ENCODE measurements at places on chromosomes 1 and 21.

DNA sequence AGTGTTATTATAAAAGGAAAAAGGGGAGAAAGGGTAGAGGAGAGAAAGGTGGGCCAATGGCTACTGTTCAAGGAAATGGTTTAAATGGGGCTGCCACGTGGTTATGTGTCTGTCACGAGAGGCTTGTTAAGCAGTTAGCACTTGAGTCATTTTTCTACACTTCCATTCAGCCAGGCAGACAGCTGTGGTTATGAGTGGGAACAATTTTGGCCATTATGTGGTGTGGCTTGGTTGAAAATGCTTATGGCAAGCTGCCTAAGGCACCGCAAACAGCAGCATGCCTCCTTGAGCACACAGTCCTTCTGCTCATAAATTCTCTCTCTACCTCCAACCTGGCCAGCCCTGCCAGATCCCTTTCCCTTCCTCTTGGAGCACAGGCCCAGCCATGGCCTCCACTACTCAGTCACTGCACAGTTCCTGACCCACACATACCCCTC lies 3.2 kb upstream of the SRM start:
- peak; percentile 11 for DNase-seq

- DNase-seq, result no peak
Observed at GRCh38 chr1:19756480-19756879, 43.2 kb downstream of the TMCO4 start.

DNA sequence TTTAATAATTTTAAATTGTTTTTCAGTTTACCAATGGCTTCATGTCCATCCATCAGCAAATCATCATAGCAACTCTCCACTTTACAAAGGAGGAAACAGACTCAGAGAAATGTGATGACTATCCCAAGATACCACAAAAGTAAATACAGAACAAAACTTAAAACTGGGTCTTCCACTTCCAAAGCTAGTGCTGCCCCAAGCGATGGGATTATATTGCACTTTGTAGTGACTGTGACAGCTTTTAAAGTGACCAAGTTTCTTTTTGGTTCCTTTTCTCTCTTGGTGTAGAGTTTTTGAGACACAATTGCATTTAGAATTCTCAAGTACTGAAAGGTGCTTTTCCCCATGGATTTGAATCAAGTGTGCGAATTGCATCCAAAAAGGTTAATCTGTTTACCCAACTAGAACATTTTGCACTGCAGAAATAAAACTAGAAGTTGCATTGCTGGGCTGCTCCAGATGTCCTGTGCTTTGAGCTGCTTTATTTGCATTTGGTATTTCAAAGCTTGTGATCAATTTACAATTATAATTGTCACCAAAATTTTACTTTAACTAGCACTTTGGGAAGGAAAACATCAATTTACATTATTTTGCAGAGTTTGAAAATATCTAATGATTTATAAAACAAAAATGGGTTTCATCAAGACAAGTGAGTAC lies 320.2 kb downstream of the PDE4B start:
- no peak for DNase-seq

- peak; percentile 46 for DNase-seq
Observed at GRCh38 chr1:37047542-37047941, 13.2 kb upstream of the GRIK3 start.

GRCh38 chr1:77664939-77665516 lies 17.4 kb downstream of the ZZZ3 start:
- DNase-seq, result no peak

- peak; percentile 16 for DNase-seq
Observed at GRCh38 chr1:40915581-40915980, 53.4 kb upstream of the CITED4 start.

GRCh38 chr1:85479491-85479890 lies 14.5 kb upstream of the DDAH1 start:
- DNase-seq, result no peak

DNA sequence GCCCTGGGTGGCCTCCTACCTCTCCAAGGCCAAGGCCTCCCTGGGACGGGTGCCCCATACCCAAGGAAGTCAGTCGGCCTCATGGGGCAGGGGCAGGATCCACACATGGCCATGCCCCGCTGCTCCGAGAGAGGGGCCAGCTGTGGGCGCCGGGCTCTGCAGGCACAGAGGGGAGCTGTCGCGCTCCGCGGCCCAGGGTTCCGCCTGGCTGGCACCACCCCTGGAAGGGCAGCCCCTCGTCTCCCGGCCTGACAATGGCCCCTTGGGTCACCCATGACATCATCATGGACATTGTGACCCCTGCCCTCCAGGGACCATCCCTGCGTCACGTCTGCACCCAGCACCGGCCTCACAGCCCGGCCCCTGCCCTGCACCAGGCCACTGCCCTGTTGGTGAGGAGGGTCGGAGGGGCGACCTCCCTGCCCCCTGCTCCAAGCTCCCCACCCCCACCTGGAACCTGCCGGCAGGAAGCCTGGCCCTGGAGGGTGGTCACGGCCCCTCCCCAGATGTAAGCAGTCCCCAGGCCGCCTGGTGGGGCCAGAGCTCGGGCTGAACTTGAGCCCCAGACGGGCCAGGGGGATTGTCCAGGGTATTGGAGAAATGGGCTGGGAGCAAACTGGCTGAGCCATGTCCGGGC lies 5.8 kb downstream of the TTLL10 start:
- DNase-seq, result no peak

DNA sequence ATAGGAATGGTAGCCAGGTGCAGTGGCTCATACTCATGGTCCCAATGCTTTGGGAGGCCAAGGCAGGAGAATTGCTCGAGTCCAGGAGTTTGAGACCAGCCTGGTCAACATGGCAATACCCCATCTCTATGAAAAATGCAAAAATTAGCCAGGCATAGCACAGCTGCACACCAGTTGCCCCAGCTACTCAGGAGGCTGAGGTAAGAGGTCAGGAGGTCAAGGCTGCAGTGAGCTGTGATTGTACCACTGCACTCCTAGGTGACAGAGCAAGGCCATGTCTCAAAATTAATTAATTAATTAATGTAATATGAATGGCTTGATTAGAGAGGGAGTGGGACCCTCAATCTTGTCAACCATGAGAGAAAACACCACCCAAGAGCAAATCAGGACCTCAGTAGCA lies 198.7 kb upstream of the DUSP10 start:
- no peak for DNase-seq

DNA sequence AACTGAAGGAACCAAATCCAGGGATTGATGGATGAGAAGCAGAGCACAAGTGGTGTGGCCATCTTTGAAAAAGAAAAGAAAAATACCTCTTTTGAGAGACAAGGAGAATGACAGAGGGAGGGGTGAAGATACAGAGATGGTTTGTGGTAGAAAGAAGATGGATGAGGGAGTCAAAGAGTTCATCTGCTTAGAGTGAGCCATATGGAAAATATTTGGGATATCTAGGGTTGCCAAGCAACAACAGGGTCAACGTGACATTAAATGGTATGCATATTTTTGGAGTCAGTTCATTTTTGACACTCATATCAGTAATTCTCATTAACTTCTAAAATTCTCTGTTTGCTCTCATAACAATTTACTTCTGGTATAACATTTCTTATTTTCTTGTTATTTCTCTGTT lies 50.7 kb downstream of the MACF1 start:
- no peak for DNase-seq

DNA sequence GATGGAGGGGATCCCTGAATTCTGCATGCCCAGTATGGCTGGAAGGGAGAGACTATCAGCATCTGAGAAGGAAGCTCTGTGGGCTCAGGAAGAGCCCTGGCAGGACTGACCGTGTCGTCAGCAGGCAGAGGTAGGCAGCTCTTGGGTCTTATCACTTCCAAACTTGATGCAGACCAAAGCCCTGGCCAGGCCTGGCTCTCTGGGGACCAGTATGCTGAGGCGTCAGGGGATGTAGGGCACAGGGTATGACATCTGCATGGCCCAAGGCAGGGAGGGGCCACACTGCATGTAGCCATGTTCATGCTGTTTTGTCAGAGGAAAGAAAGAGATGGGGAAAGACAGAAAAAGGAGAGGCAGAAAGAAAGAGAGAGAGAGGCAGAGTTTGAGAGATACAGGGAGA lies 6.3 kb downstream of the FGR start:
- no peak for DNase-seq

DNA sequence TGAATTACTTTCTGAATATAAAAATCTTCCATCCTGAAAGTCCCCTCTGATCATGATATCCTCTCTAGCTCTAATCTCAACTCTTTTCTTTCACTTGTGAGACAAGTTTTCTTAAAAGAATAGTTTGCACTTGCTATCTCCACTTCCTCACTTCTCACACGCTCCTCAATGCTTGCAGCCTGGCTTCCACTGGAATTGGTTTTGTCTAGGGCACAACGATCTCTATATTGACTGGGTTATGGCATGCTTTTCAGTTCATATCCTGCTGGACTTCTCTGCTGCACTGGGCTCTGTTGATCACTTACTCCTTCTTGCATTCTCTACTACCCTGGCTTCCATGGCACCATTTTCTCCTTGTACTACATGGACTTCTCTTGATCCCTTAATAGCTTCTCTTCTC lies 474 bp downstream of the FCRLA start:
- no peak for DNase-seq

GRCh38 chr1:151935154-151935553 lies 25.8 kb upstream of the THEM4 start:
- no peak for DNase-seq

- no peak for DNase-seq
Observed at GRCh38 chr1:154807048-154807591, 63.0 kb downstream of the KCNN3 start.

- DNase-seq, result no peak
Observed at GRCh38 chr1:77068013-77068412, 151.2 kb downstream of the PIGK start.

- DNase-seq, result no peak
Observed at GRCh38 chr21:34869545-34869944, 179.6 kb downstream of the RUNX1 start.

- no peak for DNase-seq
Observed at GRCh38 chr21:22585558-22585957, 1587.3 kb downstream of the NCAM2 start.

DNA sequence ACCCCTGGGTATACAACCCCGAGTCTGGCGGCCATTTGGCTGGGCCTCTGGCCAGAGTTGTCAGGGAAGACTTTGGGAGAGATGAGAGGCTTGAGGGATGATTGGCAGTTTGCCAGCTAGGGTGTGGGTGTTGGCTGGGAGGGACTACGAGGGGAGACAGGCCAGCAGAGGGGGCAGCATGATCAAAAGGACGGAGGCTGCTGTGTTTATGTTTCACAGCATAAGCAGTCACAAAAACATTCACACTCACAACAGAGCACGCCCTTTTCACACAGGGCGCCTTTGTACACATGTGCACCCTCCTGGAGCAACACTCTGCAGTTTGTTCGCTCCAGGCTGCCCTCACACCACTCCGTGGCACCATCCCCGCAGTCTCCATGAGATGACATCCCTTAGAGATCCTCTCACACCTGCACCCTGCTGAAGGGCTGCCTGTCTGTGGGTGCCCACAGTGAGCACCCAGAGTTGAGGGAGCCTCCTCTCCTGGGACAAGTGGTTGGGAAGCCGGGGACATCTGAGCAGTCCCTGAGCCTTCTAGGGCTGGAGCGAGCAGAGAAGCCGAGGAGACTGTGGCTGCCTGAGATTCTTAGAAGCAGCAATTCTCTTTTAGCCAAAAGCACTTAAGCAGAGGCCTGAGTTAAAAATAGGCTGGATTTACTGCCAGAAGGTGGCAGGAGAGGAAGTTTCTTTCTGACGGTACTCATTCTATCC lies 15.4 kb downstream of the EFNA3 start:
- peak; percentile 77 for DNase-seq

DNA sequence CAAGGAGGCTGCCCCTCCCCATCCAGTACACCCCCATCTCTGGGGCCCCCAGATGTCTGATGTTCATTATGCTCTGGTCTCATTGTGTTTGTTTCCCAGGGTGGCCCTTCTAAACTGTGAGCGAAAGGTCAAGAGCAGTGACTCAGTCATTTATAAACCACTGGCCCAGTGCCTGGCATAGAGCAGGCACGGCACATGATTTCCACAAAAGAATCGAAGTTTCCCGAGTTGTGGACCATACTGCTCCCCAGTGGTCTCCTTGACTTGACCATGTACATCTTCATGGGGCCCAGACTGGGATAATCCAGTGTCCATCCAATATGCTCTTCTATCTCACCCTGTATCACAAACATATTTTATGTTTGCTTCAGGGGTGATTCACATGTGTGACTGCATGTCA lies 153.3 kb downstream of the NR5A2 start:
- DNase-seq, result no peak

DNA sequence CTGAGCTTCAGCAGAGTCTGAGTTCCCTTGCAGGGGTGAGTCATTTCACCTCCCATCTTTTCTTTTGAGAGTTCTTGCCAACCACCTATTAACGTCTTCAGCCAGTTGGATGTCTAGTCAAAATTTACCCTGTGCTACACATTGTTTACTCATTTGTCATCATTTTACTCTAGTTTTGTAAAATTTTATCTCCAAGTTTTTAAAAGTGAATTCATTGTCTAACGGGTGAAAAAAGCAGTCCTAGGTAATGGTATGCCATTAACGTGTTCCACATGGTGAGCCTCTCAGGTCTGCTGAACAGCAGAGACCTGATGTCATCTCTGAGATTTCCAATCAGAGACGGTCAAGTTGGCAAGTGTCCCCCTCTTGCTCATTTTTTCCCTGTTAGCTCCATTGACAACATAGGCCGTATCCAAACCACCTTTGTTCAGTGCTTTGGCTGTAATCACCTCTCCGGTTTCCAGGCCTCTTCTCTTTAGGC lies 85.4 kb downstream of the TBX15 start:
- peak; percentile 57 for DNase-seq
